Activated T-helper 9 cell treated with anti-CD3 and anti-CD28 coated beads, Interleukin-2, amount 50 U/mL, for 16 hours (primary cell): ENCODE measurements at places on chromosomes 12 and 14.

DNA sequence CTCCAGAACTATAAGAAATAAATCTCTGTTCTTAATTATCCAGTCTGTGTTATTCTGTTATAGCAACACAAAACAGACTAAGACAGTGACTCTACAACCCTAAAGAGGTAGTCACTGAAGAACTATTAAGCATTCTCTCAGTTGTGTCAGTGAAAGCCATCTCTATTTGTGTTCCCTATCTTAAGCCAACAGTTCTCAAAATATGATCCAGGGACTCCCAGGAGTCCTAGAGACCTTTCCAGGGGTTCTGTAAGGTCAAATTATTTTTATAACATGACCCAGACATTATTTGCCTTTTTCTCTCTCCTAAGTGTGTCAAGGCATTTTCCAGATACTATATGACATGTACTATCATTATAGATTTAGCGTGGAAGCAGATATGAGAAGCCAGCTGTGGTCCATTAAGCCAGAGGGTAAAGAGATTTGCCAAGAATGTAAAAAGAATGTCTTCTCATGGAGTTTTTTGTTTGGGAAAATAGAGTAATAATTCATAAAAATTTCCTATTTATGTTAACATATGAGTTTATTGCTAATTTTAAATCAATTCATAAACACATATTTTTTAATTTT, 315.8 kb downstream of the RGS6 start:
- DNase-seq: no peak

DNA sequence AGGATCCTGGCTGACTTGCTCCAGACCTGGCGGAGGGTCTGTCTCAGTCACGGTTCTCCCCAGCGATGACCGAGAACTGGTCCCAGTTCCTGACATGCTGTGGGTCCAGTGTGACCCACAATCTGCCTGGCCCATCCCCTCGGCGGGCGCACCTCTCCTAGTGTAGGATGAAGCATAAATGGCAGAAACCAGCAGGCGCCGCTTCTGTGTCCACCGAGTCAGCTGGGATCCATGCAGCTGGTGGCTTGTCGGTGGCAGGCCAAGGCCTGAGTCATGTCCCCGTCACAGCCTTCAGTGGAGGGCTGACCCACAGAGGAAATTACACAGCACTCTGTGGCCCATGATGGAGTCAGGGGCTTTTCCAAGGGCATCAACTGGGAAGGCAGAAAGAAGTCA, 38.5 kb downstream of the NFKBIA start:
- DNase-seq: peak; percentile 18

DNA sequence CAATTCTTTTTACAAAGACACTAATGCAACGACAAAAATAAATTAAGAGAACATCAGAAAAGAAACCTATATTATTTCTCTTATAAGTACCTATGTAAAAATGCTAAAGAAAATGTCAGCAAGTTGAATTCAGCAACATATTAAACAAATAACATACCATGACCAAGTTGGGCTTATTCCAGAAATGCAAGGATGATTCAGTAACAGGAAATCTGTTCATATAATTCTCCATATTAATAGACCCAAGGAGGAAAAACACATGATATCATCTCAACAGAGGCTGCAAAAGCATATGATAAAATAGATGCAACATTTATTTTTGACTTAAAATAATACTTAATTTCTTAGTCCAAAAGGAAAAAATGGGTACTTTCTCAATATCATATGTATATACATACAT, 25.1 kb upstream of the GPHB5 start:
- DNase-seq: no peak

DNA sequence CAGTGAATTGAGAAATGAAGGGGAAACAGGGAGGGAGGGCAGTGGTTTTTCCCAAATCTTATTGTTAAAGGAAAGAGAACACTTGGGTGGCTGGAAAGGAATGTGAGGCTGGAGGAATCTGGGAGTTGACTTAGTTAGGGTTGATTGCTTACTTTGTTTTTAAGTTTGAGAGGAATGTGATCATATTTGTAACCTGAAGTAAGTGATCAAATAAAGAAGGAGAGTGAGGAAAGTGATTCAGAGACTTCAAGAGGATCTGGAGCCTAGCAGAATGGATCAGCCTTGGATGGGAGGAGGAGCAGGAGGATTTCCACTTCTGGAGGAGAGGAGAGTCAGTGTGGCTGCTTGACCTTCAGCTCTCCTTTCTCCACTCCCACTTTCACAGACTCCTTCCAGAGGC, 6.0 kb upstream of the LRP6 start:
- DNase-seq: no peak
